ENCODE measurements at places on chromosomes 1 and 21.

DNA sequence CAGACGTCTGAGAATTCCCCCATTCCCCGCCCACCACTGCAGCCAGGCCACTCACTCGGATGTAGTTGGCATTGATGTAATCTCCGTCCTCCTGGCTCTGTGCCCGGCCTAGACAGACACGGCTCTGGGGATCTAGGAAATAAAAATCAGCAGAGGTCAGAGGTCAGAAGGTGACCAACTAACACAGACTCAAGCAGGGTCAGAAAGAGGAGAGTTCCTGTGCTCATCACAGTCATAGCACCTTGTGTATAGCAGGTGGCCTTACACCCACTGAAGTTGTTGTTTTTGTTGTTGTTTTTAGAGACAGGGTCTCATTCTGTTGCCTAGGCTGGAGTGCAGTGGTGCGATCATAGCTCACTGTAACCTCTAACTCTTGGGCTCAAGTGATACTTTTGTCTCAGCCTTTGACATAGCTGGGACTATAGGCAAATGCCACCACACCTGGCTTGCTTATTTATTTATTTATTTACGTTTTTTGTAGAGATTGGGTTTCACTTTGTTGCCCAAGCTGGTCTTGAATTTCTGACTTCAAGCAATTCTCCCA lies 4.9 kb downstream of the PTPN7 start:
- DNase-seq, result no peak

GRCh38 chr1:17149771-17150170 lies 30.5 kb upstream of the PADI2 start:
- no peak for DNase-seq

DNA sequence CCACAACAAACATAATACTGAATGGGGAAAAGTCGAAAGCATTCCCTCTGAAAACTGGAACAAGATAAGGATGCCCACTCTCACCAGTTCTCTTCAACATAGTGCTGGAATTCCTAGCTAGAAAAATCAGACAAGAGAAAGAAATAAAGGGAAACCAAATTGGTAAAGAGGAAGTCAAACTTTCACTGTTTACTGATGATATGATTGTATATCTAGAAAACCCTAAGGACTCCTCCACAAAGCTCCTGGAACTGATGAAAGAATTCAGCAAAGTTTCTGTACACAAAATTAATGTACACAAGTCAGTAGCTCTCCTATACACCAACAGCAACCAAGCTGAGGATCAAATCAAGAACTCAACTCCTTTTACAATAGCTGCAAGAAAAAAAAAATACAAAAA lies 6.9 kb upstream of the F13B start:
- no peak for DNase-seq

DNA sequence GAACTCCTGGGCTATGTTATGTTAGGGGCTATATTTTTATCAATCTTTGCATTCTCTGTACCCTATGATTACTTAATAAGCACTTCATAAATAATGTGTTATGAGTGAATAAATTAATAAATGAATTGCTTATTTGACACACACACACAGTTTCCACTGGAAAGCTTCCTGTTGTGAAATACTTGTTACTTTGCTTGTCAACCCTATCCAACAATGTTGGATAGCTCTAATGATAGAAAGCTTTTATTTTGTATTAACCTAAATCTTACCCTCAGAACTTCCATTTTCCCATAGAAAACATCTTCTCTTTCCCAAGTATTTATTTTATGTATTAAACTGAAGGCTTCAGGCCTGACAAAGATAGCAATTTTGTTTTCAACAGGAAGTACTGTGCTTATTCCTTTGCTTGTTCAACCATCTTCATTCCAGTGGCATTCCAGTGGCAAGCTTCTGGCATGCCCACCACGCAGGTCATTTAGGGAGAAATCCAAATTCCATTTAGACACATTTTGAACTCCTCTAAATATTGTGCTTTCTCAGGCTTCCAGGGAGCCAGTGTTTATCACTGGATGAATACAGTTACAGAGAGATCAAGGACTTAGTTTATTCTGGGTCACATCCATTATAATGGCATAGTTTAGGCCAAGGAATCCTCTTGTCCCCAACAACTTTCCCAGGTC lies 134.4 kb downstream of the TGFB2 start:
- no peak for DNase-seq

GRCh38 chr1:56525489-56526041 lies 53.8 kb downstream of the PLPP3 start:
- DNase-seq, result no peak

DNA sequence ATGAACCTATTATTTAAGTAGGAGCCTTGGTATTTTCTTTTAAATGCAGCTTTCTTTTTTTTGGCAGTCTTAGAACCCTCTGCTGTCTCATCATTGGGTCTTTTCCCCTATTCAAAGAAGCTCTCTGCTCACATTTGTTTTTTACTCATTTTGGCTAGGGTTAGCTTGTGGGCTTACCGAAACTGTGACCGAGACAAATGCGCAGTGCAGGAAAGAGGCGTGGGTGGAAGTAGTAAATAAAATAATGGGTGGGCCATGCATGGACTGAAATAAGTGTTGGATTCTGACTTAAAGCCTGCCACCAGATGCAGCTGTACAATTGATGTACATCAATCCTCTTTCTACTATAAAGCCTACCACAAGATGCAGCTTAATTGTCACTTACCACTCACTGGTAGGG lies 14.7 kb downstream of the XPR1 start:
- no peak for DNase-seq

DNA sequence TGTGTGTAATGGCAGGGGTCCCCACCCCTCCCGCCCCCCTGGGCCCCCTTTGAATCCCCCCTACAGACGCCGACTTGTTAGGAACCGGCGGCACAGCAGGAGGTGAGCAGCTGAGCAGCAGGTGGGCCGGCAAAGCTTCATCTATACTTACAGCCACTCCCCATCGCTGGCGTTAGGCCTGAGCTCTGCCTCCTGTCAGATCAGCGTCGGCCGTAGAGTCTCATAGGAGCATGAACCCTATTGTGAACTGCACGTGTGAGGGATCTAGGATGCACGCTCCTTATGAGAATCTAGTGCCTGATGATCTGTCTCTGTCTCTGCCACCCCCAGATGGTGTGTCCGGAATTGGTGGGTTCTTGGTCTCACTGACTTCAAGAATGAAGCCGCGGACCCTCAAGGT lies 14.9 kb upstream of the VPS26C start:
- DNase-seq, result no peak

DNA sequence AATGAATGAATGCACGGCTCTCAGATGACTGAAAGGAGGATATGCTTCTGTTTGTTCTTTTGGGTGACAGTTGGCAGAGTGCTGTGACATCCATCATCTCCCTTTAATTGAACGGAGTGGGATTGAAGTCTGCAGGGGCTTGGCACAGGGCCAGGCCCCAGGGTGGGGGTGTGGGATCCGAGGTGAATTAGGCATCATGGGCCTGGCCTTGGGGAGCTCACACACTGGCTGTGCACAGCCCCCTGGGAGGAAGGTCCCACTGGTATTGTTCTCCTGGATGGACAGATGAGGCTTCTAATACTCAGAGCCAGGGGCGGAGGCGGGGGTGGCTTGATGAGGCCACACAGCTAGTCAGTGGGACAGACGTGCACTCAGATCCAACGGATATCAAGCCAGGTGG lies 19.3 kb downstream of the EPHB2 start:
- DNase-seq, result no peak

DNA sequence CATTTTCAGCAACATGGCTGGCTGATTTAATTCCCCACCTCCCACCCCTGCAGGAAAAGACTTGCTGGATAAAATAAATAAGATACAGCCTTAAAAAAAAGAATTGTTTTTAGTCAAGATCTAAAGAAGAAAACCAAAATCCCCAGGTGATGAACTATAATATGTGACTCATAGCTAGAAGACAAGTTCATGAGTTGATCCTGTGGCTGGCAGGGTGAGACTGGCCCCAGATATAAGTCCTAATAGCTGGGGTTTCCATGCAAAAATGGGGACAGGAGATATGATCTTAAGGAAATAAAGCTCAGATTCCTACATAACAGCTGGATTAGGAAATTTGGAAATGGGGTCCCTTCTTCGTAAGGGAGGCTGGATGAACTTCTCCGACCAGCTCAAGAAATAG lies 21.9 kb upstream of the RGSL1 start:
- no peak for DNase-seq

GRCh38 chr1:246004301-246004700 lies 502.8 kb downstream of the SMYD3 start:
- DNase-seq, result no peak

DNA sequence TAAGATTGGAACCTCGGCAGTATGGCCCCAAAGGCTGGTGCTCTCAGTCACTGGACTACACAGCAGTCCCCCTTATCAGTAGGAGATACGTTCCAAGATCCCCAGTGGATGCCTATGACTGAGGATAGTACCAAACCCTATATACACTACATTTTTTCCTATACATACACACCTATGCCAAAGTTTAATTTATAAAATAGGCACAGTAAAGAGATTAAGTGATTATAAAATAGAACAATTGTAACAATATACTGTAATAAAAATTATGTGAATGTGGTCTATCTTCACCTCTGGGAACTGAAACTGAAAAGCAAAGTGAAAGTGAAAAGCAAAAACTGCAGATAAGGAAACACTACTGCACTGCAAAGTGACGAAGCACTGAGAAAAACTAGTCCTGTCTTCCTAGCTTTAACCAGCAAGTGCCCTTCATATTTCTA lies 96.8 kb downstream of the INTS7 start:
- DNase-seq, result no peak

DNA sequence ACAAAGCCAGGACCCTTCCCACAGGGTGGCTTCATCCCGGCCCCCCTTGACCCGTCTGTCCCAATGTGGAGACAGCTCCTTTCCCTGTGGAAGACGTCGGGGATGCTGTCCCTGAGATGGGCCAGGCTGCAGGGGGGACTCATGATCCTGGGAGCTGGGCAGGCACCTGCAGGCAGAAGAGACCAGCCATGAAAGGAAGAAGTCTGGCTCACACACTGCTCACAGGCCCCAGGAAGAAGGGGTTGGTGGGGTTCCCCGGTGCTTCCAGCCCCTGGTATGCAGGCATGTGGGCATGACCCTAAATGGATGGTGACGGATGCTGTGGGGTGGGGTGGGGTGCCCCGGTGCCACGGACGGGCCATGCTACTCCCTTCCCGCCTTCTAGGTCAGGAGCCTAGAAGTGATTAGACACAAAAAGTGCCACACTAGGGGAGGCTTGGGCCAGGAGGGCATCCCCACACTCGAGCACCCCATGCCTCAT lies 8.3 kb downstream of the ACTRT2 start:
- no peak for DNase-seq

DNA sequence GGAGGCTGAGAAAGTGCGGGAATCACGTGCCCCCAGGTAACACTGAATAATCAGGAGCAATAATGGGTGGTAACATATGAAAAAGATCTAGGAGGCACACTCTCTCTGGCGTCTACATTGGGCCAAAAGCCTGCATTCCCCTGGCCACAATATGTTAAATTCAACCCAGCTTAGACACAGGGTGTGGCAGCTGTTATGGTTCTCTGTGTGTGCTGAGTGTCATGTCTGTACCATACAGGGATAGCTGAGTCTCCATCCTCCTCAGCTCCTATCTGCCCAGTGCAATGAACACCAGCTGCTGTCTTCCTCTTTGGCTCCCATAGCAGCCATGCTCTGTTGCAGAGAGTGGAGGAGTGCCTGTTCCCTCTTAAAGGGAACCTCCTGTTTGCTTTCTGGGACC lies 14.3 kb downstream of the S100A11 start:
- no peak for DNase-seq

DNA sequence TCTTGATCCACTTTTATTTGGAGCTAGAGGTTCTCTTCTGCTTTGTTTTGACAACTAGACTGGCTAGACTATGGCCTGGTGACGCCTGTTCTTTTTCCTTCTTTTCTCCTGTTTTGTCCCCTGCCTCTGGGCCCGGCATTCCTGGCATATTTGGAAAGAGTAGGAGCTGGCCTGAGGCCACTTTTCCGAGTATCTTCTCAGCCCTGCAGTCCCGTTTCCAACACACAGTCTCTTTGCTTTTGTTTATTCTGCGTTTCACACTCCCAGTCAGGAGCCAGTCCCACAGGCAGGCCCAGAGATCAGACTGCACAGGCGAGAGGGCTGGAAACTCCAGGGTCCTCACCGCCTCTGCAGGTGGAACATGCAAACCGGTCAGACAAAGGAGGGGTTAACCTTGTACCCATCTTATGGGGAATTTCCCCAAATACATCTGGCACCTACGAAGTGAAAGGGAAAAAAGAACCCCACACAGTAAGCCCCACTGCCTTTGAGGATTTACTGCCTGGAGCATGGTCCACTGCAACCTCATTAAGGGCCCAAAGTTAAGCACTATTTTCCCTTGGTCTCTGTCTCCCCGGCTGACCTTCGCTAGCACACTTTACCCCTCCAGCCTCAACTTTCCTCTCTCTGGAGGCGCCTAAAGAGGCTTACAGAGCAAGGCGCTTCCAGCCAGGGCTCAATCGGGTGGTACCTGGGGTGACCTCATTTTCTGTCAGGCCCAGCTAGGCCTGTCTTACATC lies 141.1 kb downstream of the TOMM20 start:
- no peak for DNase-seq

GRCh38 chr1:233215135-233215760 lies 80.3 kb downstream of the PCNX2 start:
- DNase-seq, result no peak

Measured in stimulated activated CD8-positive, alpha-beta memory T cell treated with anti-CD3 and anti-CD28 coated beads, Interleukin-15, amount 100 ng/mL, for 4 hours (primary cell).